ENCODE measurements at places on chromosomes 2 and 18. TPM values are rescaled to one million over a fixed set of nuclear protein-coding genes. Genes with fewer than 3 reads are reported as not detected.

PARD6G gene
- 3.7 TPM for total RNA-seq

GRCh38 chr2:8475349-8476031 lies 206.4 kb upstream of the ID2 start:
- DNase-seq = no peak

DNA sequence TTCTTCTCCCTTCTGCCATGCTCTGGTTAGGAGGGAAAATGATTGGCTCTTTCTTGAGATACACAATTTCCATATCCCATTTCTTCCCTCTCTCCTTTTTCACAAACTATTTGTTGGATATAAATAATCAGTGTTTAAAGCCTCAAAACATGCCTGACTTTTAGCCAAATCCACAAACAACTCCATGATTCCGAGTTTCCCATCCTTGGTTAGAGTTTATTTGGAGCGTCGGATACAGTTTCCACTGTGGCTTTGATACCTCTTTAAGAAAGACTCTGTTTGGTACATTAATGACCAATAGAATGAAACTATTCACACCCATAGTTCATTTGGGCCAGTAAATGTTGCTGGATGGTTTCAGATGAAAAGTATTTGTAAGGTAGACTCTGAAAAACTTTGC lies 5.9 kb upstream of the FHL2 start:
- no peak for DNase-seq

DNA sequence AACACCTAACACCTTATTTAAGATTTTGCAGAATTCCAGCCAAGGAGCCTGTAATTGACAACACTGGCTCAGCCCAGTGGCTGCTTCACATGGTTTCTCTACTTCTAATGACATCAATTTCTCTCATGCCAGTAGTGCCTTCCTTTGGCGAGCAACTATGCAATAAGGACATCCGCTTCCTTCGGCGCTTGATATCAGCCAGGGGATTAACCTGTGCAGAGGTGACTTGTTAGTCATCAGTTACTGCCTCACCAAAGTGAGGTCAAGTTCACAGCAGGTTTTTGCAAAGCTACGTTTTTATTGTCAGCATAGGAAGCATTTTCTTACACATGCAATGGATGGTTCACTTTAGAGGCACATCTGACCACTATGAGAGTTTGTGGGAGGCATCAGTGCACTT lies 24.0 kb upstream of the EDAR start:
- no peak for DNase-seq

GRCh38 chr2:8882094-8882493 lies 44.7 kb upstream of the KIDINS220 start:
- DNase-seq = no peak

Data from adrenal gland (tissue), 19 donors.